Femur (tissue), 1 donor: ENCODE measurements at places on chromosomes 2 and 18.
A peak's percentile ranks its signal among the peaks of the same experiment; 100 is the strongest.

- DNase-seq = no peak
These were observed 7.8 kb downstream of the CCDC85A start for GRCh38 chr2:56191617-56192016.

DNA sequence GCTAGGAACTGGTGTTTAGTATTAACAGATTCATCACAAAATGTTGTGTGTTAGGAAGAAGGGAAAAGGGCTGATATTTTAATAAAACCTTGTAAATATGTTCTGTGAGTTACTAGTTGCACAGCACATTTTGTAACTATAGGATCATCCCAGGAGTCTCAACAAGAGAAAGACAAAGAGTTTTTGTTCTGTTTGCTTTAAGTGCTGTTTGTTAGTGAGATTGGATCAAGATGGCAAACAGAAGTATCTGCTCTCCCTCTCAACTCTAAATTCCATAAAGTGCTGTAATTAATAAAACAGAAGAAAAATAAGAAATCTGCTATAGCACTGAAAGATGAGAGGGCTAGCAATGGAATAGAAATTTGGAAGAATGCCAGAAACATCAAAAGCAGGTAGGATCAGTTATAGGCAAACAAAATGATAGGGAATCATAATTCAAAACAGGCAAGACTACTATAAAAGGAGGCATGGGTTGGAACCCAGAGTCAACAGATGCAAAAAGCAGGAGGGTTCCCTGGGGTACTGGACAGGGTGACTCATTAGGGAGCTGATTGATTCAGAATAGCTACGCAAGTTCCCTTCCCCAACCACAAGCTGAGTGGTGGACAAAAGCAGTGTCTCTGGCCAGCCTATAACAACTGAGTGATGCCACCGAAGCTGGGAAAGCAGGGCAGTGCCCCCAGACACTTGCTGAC lies 75.8 kb downstream of the DYNC1I2 start:
- DNase-seq = no peak

- no peak for DNase-seq
These were observed 140.8 kb upstream of the SERTAD2 start for GRCh38 chr2:64794426-64794995.

- DNase-seq = no peak
These were observed 68.7 kb upstream of the STK39 start for GRCh38 chr2:168316073-168316440.

DNA sequence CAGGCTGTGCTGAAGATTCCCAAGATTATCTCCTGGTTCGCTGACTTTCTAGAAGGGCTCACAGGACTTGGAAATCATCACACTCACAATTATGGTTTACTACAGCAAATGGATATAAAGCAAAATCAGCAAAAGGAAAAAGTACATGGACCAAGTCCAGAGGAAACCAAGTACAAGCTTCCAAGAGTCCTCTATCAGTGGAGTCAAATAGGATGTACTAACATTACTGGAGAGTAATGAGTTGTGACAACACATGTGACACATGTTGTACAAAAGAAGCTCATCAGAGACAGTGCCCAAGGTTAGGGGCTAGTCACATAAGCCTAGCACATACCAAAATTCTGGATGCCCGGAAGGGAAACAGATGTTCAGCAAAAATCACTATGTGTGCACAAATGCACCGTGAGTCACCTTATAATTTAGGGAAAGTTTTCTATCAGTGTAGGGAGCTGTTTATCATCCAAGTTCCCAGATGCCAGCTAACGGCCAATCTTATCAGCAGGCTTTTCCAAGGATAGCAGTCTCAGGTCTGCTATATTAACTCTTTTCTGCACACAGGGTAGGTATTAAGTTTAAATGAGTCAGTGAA lies 9.5 kb downstream of the TMEM237 start:
- no peak for DNase-seq

GRCh38 chr2:196361606-196362326 lies 190.4 kb upstream of the STK17B start:
- DNase-seq = no peak

DNA sequence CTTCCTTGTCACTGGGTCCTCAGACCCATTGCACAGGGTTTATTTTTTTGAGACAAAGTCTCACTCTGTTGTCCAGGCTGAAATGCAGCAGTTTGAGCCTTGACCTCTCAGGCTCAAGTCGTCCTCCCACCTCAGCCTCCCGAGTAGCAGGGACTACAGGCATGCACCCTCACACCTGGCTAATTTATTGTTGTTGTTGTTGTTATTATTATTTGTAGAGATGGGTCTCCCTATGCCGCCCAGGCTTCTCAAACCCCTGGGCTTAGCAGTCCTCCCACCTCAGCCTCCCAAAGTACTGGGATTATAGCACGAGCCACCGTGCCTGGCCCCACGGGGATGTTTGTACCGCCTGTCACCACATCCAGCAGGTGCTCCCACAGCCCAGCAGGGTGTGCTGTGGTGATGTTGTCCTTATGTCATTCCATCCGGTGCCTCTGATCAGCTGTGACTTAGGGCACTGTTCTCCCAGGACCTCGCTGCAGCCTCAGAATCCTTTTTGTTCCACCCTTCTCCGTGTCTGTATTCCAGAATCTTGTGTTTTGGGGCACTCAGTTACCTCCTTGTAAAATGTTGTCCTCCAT lies 182.3 kb downstream of the INO80D start:
- no peak for DNase-seq

DNA sequence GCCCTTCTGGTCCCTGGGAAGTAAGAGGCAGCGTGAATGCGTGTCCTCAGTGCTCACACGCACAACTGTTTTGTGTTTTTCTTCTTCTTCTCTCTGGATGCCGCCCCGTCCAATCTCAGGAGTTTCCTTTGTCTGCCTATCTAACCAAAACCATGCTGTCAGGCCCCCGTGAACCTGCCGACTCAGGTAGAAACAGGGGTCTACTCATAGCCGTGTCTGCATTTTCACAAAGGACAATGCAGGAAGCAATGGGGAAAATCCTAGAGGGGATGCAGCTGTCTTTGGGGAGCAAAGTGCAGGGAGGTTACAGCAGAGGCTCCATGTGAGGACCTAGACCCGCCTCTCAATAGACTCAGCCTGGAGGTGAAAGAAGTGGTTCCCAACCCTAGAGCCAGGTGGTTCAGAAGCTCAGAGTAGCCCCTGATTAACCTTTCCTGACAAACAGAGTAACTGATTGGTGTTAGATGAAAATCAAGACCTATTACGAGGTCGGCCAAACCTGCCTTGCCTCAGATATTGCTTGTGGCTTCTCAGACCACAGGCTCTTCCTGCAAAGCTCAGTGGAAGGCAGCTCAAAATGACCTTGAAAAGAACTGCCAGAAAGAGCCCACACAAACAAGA lies 49.3 kb downstream of the CD226 start:
- DNase-seq = peak; percentile 27

DNA sequence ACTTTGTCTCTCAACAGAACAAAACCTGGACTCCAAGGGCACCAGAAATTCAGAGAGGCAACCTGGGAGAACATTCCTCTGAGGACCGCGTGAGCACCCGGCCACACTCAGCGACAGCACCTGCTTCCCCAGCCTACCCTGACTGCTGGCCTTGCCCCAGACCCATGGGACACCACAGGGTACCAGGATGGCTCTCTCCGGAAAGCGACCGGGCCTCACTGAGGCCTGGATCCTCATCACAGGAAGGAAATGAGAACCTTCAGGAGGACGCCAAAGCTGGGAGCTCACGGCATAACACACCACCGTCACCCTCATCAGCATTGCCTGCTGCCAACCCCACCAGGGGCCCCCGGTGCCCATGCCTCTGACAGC lies 38.9 kb downstream of the HS6ST1 start:
- no peak for DNase-seq

DNA sequence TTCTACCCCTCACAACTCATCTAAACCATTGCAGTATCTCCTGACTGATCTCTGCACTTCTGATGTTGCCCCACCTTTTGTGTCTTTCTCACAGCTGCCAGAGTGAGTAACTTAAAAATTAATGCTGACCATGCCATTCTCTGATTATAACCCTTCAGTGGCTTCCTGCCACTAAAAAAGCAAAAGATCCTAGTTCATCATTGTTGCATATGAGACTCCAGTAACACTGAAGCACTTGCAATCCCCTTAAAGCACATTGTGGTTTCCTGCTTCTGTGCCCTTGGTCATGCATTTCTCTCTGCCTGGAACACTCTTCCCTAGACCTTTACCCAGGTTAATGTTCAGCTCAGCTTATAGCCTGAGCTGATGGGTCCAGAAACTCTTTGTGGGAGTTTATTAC lies 95.1 kb upstream of the WDSUB1 start:
- no peak for DNase-seq

DNA sequence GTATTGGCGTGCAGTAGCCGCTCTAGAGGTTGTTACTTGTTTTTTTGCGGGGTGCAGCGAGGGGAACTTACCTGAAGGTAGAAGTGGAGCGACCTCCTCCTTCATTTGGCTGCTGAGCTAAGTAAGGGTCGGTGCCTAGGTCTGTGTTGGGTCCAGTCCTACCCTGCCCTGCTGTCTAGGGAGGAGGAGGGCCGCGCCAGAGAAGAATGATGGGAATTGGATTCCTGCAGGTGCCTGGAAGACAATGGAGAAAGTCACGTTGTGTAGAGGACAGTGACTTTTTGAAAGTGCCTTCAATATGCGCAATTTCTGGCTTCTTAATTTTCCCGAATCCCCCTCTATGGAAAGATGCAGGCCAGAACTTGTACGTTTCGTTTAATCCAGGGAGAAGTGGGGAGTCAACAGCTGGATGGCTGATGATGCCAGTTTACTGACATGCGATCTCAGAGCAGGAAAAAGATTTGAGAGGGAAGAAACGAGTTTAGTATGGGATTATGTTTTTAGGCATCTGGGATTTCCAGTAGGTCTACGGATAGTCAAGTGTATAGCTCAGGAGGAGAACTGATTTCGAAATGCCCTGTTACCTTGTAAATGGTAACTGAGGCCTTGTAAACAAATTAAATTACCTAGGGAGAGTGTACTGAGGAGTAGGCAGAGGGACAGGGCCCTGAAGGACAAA lies 653 bp downstream of the MRPS9 start:
- peak; percentile 16 for DNase-seq

DNA sequence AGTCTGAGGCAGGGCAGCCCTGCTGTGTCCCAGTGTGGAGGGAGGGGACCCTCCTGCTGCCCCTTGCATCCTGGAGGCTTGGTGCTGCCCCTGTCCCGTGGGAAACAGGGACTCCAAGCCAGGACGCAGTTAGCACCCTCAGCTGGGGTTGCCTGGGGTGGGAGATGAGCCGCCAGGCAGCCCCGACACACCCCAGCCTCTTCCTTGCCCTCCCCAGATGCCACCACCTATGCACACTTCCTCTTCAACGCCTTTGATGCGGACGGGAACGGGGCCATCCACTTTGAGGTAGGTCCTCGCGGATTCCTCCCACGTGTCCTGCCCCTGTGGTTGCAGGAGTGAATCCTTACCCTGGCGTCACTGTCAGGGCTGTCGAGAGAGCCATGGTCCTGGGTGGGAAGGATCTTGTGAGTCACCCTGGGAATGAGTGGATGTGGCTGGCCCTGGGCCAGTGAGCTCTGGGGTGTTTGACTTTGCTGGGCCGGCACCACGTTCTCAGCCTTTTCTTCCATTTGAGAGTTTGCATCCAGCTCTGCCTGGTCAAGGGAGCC lies 27.5 kb upstream of the FAHD2A start:
- DNase-seq = no peak

DNA sequence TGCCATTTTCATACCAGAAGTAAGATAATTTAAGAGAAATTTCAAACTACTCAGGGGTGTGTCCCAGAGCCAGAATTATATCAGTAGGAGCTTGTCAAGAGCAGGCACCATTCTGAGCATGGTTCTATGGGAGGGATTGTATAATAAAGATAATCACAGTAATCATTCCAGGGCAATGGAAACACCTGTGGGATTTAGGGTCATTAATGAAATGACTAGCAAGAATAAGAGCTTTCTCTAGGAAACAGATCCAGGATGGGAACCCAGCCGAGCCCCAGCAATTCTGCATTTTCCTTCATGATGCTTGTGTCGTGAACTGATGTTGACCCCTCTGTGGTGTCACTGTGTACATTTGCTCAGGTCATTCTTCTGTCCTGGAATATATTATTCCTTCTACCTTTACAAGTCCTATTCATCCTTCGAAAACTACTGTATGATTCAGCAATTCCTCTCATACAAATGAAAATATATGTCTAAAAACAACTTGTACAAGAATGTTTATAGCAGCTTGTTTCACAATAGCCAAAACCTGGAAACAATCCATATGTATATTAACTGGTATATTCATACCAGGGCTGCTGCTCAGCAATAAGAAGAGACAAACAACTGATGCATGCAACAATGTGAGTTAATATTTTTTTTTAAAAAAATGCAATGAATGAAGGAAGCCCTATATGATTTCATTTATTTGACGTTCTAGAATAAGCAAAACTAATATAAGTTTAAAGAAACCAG lies 687.8 kb upstream of the KLHL29 start:
- no peak for DNase-seq

DNA sequence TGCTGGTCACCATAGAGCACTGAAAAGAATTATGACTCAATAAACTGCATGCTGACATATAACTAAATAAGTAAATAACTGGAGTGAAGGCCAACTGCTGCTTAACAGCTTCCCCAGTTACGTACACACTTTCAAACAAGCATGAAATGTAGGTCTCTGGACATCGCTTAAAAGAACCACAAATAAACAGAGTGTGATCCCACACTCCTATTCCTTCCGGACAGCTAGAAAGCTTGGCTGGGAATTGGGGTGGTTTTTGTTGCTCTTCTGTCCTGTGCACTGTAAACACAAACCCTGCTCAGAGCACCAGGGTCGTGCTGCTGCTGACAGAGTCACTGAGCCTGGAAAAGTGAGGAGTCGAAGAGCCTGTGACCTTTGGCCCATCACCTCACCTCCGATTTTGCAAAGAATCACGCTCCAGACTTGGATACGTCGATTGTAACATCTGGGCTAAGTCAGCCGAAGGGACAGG lies 162.7 kb upstream of the NT5C1B start:
- peak; percentile 30 for DNase-seq

DNA sequence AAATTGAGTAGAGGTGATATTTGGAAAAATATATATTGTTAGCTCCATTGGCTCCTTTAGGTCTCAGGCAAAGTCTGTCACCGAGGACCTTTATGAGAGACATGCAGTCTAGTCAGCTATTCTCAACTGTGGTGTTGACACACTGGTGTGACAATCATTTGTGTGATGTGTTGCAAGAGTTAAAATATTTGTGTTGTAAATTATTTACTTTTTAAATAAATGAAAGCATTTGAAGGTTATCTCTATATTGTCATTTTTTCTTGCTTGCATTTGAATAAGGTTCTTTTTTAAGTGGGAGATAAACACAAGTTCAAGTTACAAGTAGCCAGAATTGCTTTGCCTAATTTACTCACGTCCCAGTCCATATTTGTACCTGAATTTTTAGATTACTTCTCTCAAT lies 4.3 kb downstream of the REL start:
- DNase-seq = no peak
